ENCODE measurements at places on chromosomes 3 and 15.

GRCh38 chr3:20394243-20394642, 208.2 kb upstream of the SGO1 start:
- DNase-seq = no peak

- no peak for DNase-seq
Measured at GRCh38 chr15:92028389-92028724, 174.8 kb downstream of the SLCO3A1 start.

DNA sequence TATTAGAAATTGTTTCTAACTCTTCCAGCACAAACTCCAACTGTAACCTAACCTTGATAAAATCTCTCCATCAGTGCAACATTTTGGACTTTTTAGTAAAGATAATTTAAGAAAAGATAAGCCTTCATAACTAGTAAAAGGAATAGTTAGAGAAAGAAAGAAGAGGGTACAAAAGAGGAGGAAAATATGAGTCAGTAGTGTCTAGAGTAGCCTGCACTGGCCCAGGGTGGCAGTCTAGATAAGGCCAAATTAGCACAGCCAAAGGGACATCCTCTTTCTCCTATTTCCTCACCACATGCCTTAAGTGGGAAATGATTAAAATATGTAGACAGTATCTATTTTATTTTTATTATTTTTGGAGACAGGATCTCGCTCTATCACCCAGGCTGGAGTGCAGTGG, 3.7 kb downstream of the PROS1 start:
- no peak for DNase-seq

- DNase-seq = no peak
Measured at GRCh38 chr15:60121845-60122244, 117.7 kb downstream of the FOXB1 start.

GRCh38 chr3:183762304-183762703, 63.1 kb downstream of the MAP6D1 start:
- no peak for DNase-seq

DNA sequence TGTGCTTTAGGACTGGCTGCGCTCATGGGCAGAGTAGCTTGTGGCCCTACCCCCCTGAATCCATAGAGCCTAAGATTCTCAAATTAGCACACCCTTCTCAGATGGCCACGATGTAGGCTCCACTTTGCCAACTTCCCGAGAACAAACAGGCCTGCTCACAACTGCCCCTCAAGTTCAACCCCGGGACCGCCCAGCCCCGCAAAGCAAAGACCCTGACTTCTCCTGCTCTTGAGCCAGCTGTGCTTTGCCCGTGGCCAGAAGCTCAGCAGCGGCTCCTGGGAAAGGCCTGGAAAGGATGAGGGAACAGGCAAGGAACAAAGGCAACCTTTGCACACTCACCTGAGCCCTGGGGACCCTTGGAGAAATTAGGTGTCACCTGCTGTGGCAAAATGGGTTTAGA, 32.0 kb downstream of the CYP11A1 start:
- DNase-seq = no peak

GRCh38 chr3:128706086-128706615, 19.8 kb upstream of the RAB7A start:
- DNase-seq = no peak

- no peak for DNase-seq
Measured at GRCh38 chr3:15263926-15264325, 57.9 kb downstream of the CAPN7 start.

DNA sequence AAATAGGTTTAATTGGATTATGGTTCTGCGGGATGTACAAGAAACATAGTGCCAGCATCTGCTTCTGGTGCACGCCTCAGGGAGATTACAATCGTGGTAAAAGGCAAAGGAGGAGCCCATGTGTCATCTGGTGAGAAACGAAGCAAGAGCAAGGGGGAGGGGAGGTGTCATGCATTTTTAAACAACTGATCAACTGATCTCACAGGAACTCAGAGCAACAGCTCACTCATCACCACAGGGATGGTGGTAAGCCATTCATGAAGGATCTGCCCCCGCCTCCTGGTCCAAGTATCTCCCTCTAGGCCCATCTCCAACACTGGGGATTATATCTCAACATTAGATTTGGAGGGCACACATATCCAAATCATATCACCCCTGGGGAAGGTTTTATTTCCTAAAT, 42.1 kb upstream of the FGF7 start:
- no peak for DNase-seq

DNA sequence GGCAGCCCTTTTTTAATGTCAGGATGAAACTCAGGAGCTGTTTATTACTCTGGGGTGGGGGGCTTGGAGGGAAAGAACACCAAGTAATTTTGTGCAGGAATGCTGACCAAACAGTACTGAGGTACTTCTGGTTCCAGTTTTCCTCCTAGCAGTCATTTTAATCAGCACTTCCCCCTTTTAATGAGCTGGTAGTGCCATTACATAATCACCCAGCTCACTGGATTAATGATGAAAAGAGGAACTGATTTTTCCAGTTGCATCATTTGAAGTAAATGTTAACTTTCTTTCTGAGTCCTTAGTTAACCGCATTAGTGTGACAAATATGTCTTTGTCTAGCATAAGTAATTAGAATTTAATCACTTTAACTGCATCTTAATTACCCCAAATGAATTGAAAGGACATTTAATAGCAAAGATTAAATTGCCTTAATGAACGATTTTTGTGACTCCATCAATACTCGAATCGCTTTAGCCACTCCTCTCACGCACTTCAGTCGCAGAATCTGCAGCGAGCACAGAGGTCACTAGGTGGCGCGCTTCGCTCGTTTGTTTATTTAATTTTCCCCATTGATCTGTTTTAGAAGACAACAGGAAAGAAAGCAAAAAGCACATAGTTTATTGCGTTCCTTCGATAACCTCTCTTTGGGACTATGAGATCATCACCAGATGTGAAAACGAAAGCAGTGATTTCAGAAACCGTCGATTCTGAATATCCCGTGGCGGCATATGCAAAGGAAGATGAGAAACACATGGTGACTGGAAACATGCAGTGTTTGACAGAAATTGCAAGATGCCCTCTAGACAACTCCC, 9.8 kb downstream of the ONECUT1 start:
- no peak for DNase-seq

GRCh38 chr3:13249664-13250390, 170.3 kb downstream of the NUP210 start:
- DNase-seq = no peak

- DNase-seq = no peak
Measured at GRCh38 chr15:31456354-31457060, 129.9 kb downstream of the KLF13 start.
